Psoas muscle (tissue), 8 donors: ENCODE measurements at places on chromosomes 3 and 15. TPM values are rescaled to one million over a fixed set of nuclear protein-coding genes. Genes with fewer than 3 reads are reported as not detected.

Gene RTP3
- total RNA-seq = not detected

GRCh38 chr3:45199837-45200648 lies 26.0 kb downstream of the TMEM158 start:
- no peak for DNase-seq
- no peaks in the 10 kb centered on the region for H3K27me3 ChIP-seq
- no peak overlapping the region for H3K27ac ChIP-seq
- no peak overlapping the region for H3K4me3 ChIP-seq
- no peaks in the 10 kb centered on the region for H3K36me3 ChIP-seq
- H3K4me1 ChIP-seq = no peaks in the 10 kb centered on the region

Gene MESP1
- 30.4 TPM for total RNA-seq

- no peak overlapping the region for H3K4me3 ChIP-seq
- H3K36me3 ChIP-seq = no peaks in the 10 kb centered on the region
- H3K4me1 ChIP-seq = no peaks in the 10 kb centered on the region
- no peak for DNase-seq
- H3K27me3 ChIP-seq = no peaks in the 10 kb centered on the region
These were observed 13.3 kb upstream of the SUSD5 start for GRCh38 chr3:33231756-33232465.

DNA sequence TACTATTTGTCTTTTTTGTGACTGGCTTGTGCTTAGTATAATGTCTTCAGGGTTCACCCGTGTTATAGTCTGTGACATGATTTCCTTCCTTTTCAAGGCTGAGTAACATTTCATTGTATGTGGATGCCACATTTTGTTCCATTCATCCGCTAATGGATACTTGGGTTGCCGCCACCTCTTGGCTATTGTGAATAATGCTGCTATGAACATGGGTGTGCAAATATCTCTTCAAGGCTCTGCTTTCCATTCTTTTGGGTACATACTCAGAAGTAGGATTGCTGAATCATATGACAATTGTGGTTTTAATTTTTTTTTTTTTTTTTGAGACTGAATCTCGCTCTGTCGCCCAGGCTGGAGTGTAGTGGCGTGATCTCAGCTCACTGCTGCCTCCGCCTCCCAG lies 15.4 kb downstream of the CRTC3 start:
- H3K36me3 ChIP-seq = no peaks in the 10 kb centered on the region
- DNase-seq = no peak
- H3K27me3 ChIP-seq = no peaks in the 10 kb centered on the region
- H3K4me3 ChIP-seq = no peak overlapping the region
- no peak overlapping the region for H3K27ac ChIP-seq
